CD4-positive, alpha-beta T cell treated with Interleukin-10 for 1 hour (primary cell): ENCODE measurements at places on chromosomes 1 and 21.

- DNase-seq, result peak; percentile 7
These were observed 19.1 kb downstream of the COL24A1 start for GRCh38 chr1:86137436-86137835.

GRCh38 chr1:180535418-180535999 is 23.3 kb upstream of the OVAAL start:
- no peak for DNase-seq

DNA sequence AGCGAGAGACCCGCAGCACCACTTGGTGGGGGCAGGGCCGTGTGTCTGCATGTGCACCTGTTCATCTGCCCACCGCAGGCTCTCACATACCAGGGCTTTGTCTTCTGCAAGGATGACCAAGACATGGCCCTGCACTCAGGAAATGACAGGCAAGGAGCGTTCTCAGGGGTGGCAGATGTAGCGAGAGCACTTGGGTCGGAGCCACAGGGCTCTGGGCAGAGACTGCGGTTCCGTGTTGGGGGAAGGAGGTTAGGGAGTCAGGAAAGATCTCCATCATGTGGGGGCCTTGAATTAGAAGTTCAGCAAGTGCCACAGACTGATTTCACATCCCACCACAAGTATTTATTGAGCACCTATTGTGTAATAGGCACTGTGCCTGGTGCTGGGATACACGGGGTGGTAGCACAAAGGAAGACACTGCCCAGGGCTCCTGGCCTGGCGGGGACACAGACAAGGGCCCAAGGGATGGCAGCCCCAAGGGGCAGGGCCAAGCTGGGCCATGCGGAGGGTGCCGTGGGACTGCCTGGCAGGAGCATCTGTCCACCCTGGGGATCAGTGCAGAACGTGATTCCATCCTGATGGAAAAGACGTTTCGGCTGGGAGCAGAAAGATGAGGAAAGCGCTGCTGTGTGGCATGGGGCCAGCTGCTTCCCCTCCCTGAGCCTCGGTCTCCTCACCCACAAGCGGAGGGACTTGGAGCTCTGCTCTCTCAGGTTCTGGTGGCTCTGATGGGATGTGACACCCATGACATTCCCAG is 11.4 kb upstream of the SPSB1 start:
- DNase-seq, result no peak

- DNase-seq, result peak; percentile 3
These were observed 61.0 kb downstream of the TOR3A start for GRCh38 chr1:179142889-179143299.

GRCh38 chr1:247317702-247318101 is 14.0 kb downstream of the ZNF496 start:
- no peak for DNase-seq

DNA sequence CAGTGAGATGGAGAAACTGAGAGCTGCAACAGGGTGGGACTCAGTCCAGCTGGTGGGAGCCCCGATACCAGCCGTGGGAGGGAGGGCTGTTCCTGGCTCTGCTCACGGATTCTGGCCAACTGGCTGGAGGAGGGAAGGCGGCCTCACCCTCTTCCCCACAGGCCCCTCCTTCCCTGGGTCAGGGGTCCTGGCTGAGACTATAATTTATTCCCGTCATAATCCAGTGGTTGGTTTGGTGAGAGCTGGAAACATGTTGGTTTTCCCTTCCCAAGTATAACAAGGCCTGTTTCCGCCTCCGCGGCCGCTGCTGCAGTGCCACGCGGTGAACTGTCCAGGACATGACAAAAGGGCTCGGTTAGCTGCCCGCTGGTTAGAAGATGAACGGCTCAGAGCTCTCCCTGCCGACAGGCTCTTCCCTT is 10.0 kb downstream of the PTPRF start:
- no peak for DNase-seq

GRCh38 chr1:157086299-157086698 is 13.3 kb downstream of the ETV3L start:
- no peak for DNase-seq

GRCh38 chr1:100861379-100861778 is 33.3 kb downstream of the EXTL2 start:
- no peak for DNase-seq

GRCh38 chr21:44556879-44557278 is 1.7 kb downstream of the KRTAP10-3 start:
- no peak for DNase-seq

DNA sequence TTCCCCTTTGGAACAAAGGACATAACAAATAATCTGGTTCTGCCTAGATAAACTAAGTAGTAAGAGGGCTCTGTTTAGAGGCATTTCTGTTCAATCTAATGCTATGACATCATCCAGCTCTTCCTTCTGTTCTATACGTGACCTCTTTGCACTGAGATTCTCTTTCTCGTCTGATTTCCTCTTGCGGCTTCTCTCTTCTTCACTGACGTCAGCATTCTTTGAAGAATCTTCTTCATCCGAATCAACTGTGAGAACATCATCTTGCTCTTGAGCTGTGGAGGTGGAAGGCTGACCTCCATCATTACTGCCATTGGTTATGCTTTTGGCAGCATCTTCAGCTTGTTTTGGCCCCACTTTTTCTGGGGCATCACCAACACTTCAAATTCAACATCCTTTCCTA is 130.4 kb downstream of the HS2ST1 start:
- DNase-seq, result peak; percentile 62

DNA sequence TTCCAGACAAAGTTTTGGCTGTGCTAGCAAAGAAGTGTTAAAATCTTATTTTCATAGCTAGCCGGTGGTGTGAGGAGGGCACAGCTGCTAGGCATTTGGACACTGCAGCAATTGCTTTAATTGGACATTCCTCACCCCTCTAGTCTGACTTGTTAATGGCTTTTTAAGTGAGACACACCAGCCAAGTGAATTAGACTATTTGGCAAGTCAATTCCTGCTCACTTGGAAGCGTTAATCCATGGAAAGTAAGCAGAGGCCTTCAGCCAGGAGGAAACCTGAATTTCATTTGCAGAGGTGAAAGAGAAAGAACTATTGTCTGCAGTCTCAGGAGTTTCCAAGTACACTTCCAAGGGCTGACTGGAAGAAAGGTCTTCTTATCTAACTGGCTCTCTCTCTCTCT is 175.7 kb downstream of the ST6GALNAC3 start:
- no peak for DNase-seq

- no peak for DNase-seq
These were observed 4.6 kb upstream of the CDCP2 start for GRCh38 chr1:54157401-54157800.

DNA sequence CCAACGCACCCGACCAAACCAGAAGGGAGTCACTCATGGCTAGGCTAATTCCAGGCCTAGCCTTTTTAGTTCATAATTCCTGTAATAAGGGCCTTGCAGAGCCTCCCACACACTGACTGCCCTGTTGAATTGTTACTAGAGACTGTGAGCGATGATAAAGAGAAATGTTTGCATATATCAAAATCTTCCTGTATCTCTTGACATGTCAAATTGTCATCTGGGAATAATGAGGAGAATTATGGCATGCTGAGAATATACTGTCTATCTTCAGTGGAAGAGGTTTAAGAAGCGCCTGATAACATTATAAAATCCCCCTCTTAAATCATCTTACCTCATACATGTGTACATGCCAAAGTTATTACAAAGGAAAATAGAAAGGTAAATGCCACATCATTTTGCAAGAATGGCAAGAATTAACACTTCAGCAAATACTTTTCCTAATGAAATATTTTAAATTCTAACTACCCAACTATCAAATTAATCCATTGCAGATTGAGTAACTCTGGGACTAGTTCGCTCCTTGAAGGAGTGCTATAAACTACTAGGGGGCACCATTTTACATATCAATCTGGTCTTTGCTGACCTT is 144.1 kb downstream of the CENPF start:
- DNase-seq, result no peak

DNA sequence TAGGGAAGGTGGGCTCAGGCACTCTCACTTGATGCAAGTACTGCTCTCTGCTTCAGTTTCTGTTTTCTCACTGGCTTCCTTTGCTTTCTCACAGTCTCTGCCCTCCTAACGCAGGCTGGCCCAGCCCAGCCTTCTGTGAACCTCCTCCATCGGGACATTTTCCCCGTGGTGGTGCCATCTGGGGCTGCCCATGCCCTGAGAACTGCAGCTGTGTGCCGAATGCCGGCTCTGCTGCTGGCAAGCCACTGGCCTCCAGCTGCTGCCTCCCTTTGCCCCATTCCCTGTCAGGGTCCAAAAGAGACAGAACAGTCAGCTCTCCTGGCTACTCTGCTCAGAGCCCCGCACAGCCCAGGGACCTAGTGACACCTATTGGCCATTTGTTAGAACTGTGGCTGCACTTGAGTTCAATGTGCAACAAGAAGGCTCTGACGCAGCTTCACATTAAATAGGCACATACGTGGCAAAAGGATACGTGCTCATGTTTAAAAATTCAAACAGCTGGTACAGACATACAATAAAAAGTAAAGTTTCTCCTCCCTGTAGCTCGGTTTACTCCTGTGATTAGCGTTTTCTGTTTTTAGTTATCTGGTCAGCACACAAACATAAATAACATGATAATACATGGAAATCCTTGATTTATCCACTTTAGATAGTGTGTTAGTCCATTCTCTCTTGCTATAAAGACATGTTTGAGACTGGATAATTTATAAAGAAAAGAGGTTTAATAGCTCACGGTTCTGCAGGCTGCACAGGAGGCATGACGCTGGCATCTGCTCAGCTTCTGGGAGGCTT is 46.6 kb downstream of the FCRL5 start:
- peak; percentile 22 for DNase-seq

DNA sequence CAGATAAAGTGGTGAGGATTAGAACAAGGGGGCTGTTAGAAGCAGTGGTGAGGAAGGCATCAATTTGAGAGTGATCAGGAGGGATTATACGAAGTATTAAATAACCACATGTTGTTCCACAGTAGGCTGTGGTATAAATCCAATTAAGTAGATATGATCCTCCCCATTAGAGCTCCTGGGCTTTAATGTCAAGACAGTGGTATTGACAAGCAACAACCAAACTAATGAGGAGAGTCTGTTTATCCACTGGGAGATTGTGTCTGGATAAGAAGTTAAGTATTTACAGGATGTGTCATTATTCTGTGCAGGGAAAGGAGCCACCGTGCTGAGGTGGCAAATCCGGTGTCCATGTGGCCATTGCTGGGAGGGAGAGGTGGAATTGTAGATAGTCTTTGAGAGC is 5.8 kb downstream of the ACTN2 start:
- DNase-seq, result no peak

- no peak for DNase-seq
These were observed 58.2 kb downstream of the TNFSF4 start for GRCh38 chr1:173148971-173149370.

DNA sequence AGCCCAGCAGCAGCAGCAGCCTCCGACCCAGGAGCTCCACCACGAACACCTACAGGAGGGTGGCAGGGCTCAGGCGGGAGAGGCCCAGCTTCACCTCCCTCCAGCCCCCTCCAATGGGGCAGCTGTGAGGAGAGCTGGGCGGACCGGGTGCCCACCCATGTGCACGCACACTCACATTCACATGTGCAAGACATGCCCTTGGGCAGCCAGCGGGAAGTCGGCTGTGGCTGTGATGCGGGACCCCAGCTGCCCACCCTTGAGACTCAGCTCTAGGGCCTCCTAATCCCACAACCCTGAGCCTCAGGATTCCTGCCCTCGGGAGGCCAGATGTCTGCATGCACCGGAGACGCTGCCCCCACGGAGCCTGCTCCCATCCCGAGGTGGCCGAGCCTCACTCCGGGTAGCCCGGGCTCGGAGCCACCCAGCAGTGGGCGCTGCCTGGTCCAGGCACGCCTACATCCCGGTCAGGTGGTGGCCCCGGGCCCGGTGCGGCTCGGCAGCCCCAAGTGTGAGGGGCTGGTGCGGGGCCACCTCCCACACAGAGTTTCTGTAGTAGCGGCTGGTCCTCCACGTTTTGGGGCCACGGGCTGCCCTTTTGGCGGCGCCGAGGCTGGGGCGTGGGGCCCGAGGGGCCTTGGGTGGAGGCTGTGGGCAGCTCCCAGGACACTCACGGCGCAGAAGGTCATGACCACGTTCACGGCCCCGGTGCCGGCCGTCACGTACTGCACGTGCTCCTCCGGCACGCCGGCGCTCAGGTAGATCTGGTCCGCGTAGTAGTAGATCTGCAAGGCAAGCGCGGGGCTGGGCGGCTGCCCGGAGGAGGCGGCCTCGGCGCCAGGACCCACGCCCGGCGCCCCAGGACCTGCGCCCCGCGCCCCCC is 12.9 kb upstream of the SLC2A7 start:
- no peak for DNase-seq

DNA sequence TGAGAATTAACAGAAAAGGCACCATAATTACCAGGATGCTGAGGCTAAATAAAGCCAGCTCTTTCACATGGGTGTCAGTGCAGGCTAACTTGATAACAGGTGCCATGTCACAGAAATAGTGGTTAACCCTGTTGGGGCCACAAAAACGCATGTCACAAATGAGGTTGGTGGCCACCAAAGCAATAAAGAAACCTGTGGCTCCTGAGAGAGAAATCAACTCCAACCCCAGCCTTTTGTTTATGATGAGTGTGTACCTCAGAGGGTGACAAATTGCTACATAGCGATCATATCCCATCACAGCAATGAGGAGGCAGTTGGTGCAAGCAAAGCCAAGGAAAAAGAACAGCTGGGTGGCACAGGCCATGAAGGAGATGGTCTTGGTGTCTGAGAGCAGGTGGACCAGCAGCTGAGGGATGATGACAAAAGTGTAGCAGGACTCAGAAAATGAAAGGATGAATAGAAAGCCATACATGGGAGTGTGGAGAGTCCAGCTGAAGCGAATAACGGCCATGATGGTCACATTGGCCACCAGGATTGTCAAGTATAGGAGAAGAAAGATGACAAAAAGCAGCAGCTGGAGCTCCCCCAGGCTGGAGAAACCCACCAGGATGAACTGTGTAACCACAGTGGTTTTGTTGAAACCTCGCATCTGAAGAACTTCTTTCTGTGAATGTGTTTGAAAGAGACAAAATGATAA is at the start of gene OR10T2:
Gene OR10T2, minus strand, starts transcription at position 649 of the 697 bp plus-strand sequence. Its CDS starts 0 bp downstream, at position 649.
- no peak for DNase-seq

GRCh38 chr1:224739303-224739996 is 123.3 kb downstream of the CNIH3 start:
- no peak for DNase-seq

- no peak for DNase-seq
These were observed 14.9 kb downstream of the TMEM51 start for GRCh38 chr1:15168479-15168878.

- no peak for DNase-seq
These were observed 326.5 kb downstream of the KIF26B start for GRCh38 chr1:245481261-245481660.

DNA sequence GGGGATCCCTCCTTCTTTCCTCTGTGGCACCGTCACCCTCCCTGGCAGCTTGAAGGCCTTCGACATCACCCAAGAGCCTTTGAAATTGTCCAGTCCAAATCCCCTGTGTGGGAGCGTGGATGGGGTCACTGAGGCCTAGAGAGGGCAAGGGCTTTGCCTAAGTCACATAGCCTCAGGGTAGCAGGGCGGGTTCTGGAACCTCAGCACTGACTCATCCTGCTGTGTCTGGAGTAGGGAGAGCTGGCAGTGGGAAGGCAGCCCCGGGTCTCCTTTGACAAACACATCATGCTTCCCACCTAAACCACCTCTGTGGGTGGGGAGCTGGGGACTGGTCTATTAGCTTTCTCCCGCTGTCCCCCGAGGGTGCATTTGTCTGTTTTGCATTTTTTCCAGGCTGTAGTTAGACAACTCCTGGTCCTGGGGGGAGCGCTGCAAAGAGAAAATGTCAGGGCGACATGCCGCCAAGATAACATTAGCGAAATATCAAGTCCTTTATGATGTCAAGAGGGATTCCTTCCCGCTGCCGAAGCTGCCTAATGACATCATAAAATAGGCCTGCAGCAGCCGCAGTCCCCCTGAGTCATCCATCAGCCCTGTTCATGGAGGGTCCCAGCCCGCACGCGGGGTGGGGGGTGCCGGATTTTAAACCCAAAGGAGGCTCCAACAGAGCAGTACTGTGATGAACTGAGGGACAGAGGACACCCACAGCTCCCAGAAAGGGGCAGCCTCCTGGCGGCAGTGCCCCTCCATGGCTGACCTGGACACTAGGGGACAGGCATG is 77.0 kb upstream of the POU3F1 start:
- DNase-seq, result no peak
